ENCODE measurements at places on chromosomes 5 and 9.

GRCh38 chr5:162870966-162871365, 566.4 kb upstream of the CCNG1 start:
- no peak for DNase-seq

GRCh38 chr5:61719124-61719523, 387.1 kb downstream of the ZSWIM6 start:
- no peak for DNase-seq

- no peak for DNase-seq
These were observed 1127.8 kb downstream of the DTWD2 start for GRCh38 chr5:117860550-117860949.

DNA sequence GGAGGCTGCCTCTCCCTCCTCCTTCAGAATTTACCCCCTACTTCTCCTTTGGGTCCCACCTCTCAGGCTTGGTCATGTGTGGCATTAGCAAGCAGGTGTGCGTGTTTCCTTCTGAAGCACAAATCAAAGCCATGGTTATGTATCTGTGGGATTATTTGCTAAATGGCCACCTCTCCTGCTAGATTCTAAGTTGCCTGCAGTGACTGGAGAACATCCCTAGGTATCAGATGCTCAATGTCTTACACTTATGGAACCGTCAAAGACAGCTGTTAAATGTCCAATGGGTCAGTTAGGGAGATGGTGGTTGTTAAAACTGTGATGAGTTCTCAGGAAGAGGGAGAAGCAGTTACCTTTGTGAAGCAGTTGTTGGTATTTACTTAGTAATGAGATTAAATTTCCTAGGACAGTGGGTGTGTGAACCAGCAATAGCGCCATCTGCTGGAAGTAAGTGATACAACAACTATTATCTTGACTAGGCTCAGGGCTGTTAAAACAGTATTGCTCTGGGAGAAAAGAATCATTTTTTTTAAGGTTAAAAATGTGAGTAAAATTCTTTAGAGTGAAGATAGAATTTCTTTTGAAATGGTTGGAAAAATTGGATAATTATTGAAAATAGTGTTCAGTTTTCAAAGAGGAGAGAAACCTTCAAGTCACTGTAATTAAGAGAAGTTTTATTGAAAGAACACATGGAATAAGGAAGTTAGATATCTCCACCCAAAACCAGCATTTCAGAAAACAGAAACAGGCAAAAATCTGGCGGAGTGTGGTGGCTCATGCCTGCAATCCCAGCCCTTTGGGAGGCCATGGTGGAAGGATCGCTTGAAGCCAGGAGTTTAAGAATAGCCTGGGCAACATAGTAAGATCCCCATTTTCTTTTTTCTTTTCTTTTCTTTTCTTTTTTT, 71.3 kb downstream of the TMC1 start:
- DNase-seq = peak; percentile 68

- no peak for DNase-seq
These were observed 64.4 kb downstream of the SNX18 start for GRCh38 chr5:54581831-54582548.

Measured in muscle of leg (tissue), 16 donors.